ENCODE measurements at places on chromosomes 11 and 22. TPM values are rescaled to one million over a fixed set of nuclear protein-coding genes. Genes with fewer than 3 reads are reported as not detected.

GRCh38 chr11:58395581-58395980 is 11.1 kb downstream of the OR5B3 start:
- DNase-seq, result no peak

The RNASEH2C gene
- 81.1 TPM for total RNA-seq

GRCh38 chr22:43094085-43094484 is 4.9 kb upstream of the TTLL1 start:
- no peak for DNase-seq

DNA sequence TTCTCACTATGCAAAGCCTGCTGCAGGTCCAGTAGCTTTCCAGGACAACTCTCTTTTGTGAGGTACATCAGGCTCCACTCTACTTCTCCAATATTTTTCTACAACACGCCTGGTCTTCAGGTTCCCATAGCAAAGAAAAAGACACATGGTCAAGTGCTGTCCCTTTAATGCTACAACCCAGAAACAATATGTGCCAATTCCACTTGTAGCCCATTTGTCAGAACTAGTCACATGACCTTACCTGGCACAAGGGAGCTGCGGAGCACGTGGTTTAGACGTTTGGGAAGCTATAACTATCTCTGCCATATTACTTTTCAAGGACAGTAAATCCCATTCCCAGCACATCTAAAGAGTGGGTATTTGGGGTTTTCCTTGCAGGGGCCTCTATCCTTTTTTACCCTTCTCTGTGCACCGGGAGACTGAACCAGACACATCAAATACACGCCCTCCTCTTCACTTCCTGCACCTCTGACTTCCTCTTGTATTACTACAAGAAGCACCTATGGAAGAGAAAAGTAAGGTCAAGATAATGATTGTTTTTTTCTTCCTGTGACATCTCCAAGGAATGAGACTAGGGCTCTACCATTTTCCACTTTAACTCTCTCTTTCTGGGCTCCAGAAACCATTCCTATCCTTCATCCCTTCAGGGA is 237.6 kb downstream of the ETS1 start:
- no peak for DNase-seq

The INS gene
- not detected for total RNA-seq

DNA sequence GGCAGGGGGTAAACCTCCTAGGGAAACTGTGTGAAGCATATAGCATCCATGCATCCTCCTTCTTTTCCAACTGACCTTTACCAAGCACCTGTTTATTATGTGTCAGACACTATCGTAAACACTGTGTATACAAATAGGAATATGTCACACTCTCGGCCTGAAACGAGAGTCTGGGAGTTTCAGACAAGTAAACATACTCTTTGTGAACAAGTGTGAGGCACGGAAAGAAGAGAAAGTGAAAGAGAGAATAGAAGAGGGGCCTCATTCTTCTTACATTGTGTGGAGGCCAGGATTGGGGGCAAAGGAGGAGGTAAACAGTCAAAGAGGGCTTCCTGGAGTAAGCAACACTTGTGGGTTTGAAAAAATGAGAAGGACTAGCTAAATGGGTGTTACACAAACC is 16.4 kb downstream of the CSNK2A3 start:
- DNase-seq, result no peak

Data from epithelial cell of proximal tubule (primary cell).